ENCODE measurements at places on chromosomes 5 and 9.

- DNase-seq = no peak
Observed at GRCh38 chr9:108142504-108143201, 653.1 kb upstream of the KLF4 start.

DNA sequence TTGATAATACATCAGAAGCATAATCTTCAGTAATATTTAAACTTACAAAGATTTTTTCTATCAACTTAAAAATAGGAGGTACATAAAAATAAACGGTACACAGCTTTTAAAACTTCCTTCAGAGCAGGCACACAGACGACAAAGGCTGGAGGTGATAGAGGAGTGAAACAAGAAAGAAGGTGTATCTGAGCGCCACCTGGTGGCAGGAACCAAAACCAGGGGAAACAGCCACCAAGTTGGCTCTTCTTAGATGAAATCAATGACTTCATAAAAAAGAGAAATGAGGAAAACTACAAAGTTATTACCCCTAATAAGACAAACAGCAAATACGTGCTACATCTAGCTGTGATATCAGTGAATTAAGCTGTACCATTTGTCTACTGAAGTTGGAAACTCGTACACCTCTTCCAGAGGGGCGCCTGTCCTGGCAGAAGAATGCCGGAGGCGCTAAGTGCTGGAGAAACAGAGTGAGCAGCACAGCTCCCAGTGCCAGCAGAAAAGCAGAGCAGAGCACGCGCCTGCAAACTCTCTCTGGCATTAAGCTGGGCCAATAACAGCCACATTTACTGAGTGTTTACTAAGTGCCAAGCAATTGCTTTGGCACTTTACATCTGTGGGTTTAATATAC lies 85.9 kb downstream of the SETX start:
- DNase-seq = peak; percentile 45

GRCh38 chr5:143494162-143494561 lies 90.7 kb upstream of the NR3C1 start:
- DNase-seq = no peak

GRCh38 chr5:175478384-175479124 lies at the start of gene SFXN1:
Gene SFXN1 (plus strand): TSS chr5:175478560. CDS start chr5:175492104, 13,544 bp downstream.
- DNase-seq = peak; percentile 11

- DNase-seq = no peak
Observed at GRCh38 chr9:111966861-111967291, 70.3 kb downstream of the UGCG start.

DNA sequence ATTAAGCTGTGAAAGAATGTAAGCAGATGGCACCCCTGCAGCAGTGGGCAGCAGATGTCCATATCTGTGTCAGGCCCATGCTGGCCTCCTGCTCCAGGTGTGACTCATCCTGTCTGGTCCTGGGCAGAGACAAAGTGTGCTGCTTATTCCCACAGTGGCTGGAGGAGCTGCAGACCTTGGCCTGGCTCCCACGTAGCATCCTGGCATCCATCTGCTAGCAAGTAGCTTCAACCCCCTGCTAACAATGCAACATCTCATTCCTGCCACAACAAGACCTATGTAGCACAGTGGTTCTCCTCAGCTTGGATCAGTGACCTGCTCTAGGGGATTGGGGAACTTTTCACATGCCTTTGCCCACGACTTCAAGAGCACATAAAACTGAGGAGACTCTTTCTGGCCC lies 126.4 kb upstream of the SLC12A2 start:
- no peak for DNase-seq

GRCh38 chr5:43315682-43316081 lies 2.5 kb upstream of the HMGCS1 start:
- no peak for DNase-seq

DNA sequence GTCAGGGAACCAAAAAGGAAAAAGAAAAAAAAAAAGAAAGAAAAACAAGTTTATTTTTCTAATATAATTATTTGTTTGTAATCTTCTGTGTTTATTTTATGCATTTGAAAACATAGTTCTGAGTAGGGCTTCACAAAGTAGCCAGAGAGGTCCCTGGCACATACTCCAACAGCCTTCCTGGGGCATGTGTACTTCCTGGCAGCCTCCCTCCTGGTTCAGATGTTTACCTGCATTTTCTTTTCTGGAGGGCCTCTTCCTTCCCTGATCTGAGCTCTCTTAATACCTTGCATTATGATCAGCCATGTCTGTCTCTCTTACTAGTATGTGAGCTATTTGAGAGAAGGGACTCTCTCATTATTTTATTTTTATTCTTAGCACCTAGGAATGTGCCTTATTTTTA lies 361.8 kb downstream of the KDM4C start:
- DNase-seq = no peak

- no peak for DNase-seq
Observed at GRCh38 chr5:353612-354580, 32.4 kb downstream of the AHRR start.

- no peak for DNase-seq
Observed at GRCh38 chr9:90838098-90838497, 36.5 kb downstream of the SYK start.

GRCh38 chr9:15149450-15149849 lies 157.6 kb downstream of the TTC39B start:
- DNase-seq = no peak

- no peak for DNase-seq
Observed at GRCh38 chr5:173020643-173021042, 35.5 kb upstream of the CREBRF start.

All from DMS79 (cell line).